Left kidney (tissue), 8 donors: ENCODE measurements at places on chromosomes 2 and 18. TPM values are rescaled to one million over a fixed set of nuclear protein-coding genes. Genes with fewer than 3 reads are reported as not detected.

- DNase-seq: no peak
Measured at GRCh38 chr2:95122197-95122551, 566 bp upstream of the MRPS5 start.

- no peak for DNase-seq
Measured at GRCh38 chr18:45169610-45170009, 445.7 kb upstream of the SLC14A2 start.

- DNase-seq: no peak
Measured at GRCh38 chr2:144333143-144333555, 186.8 kb downstream of the ZEB2 start.

GRCh38 chr2:102367331-102367971, 11.9 kb downstream of the IL18R1 start:
- DNase-seq: no peak

DNA sequence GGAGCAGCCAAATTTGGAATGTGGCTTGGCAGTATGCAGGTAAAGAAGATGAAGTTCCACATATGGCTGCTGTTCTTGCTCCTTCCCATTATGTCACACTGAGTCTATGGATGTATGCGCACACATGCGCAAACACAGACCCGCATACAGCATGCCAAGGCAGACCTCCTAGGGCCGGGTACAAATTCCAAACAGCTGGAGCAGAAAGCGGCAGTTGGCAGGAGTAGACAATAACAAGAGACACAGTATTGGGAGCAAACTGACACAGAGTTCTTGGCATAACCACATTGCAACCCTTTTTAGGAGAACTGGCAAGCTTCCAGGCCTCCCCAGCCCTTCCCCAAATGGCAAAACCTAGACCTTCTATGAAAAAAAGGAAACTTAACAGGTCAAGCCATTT, 268.9 kb downstream of the SP3 start:
- no peak for DNase-seq

Gene SRD5A2
- polyA plus RNA-seq: 0.13 TPM

Gene LPIN2
- polyA plus RNA-seq: 37.9 TPM

- DNase-seq: no peak
Measured at GRCh38 chr18:2826581-2826980, 20.2 kb upstream of the EMILIN2 start.

DNA sequence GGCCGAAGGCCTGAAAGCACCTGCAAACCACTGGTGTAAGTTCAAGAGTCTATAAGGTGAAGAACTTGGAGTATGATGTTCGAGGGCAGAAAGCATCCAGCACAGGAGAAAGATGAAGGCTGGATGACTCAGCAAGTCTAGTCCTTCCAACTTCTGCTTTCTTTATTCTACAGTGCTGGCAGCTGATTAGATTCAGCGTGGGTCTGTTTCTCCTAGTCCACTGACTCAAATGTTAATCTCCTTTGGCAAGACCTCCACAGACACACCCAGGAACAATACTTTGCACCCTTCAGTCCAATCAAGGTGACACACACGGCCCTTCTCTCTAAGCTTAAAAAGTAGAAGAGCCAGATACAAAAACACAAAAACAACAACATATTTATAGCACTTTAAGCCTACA, 43.4 kb downstream of the NMS start:
- no peak for DNase-seq

- DNase-seq: no peak
Measured at GRCh38 chr2:198873503-198874471, 584.0 kb downstream of the SATB2 start.

Gene CDH7
- polyA plus RNA-seq: 17.2 TPM

Gene DNAJC5G
- polyA plus RNA-seq: 2.0 TPM

Gene MC5R
- polyA plus RNA-seq: 0.22 TPM

GRCh38 chr2:232633413-232634205, at the start of gene EFHD1:
Gene EFHD1 (plus strand): TSS chr2:232633604. CDS start chr2:232633705, 101 bp downstream.
- peak; percentile 68 for DNase-seq

GRCh38 chr2:4247791-4248190, 544.4 kb downstream of the DCDC2C start:
- no peak for DNase-seq

DNA sequence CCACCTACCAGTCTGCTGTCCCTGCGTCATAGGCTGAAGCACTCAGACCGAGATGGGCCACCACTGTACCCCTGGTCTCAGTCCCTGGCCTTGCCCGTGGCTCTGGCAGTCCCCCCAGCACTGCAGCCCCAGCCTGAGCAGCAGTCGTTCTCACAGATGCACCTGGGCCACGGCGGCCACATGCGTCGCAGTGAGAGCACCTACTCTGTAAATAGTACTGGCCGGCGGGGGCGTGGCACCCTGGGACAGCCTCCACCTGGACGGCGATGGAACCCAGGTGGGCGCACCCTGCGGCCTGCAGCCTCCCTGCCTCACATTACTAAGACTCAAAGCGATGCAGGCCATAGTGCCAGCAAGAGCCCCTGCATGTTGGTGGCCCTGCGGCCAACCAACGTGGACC, 198.8 kb downstream of the NAPG start:
- DNase-seq: no peak

Gene KLF7
- polyA plus RNA-seq: 25.7 TPM

- no peak for DNase-seq
Measured at GRCh38 chr2:135948642-135949355, 36.6 kb downstream of the DARS1 start.

Gene C2orf69
- polyA plus RNA-seq: 14.7 TPM

Gene VIT
- polyA plus RNA-seq: 0.13 TPM
